D341Med (cell line): ENCODE measurements at places on chromosomes 2 and 18.

DNA sequence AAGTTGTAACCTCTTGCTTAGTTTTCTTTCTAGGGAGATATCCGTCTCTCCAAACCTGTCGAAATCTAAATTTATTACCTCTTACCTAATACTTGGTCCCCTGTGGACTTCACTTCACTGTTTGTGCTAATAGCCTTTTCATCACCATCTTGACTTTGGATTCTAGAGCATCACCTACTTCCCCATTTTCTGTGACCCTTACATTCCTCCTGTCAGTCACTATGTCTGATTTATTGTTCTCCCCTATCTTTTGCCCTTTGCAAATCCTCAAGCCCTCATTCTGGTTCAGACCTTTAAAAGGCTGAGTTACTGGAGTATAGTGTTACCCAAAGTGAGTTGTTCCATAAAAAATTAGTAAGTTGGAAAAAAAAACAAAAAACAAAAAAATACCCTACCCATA, 7.5 kb downstream of the MYO1B start:
- no peak for DNase-seq

DNA sequence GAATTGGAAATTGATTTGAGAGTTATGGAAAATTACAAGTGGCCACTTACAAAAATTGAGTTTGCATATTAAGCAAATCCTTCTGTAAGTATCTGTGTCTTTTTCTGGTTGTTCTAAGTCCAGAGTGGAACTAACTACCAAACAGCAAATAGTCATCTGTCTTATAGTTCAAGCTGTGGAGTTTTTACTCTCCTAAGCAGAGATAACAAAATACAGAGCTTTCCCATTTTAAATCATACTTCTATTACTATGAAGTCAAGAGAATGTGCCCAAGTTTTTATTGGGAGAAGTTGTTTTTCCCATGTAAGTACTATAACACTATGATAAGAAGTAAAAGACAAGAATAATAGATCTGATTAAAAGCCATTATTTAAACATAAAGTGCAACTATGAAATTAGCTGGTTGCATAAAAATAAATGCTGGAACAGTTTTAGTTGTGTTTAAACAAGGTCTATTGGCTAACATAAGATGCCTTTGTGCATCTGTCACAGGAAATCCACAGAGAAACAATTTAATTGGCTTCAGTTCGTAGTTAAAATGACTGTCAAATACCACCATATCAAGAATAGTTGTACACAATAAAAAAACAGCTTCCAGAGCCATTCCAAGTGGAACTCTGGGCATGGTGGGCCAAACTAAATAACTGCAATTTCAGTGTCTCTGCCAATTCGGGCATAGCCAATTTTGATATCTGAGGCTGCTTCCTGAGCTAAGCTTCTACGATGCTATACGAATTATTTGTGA, 1467.4 kb upstream of the NXPH2 start:
- no peak for DNase-seq

GRCh38 chr2:54977149-54977548, 73.1 kb downstream of the RTN4 start:
- no peak for DNase-seq

DNA sequence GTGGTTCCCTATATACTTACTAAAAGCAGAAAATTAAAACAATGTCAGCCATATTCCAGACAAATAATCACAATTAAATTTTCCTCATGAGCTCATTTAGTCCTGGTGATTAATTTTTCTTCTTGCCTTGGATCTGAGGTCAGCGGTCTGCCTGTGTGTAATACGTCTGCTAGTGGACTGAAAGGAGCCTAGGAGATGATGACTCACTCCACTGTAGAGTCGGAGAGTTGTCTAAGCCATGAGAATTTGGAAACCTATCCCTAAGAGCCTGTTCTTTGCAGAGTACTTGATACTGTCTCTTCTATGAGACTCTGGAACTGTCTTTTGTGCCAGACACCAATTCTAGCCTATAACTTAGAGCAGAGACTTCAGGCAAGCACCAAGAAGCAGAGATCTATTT, 94.2 kb upstream of the RAB27B start:
- DNase-seq: no peak

- no peak for DNase-seq
Measured at GRCh38 chr2:239467956-239468490, 67.2 kb upstream of the HDAC4 start.
